ENCODE measurements at places on chromosomes 4 and X.

- DNase-seq = no peak
Measured at GRCh38 chrX:87728024-87728423, 210.4 kb downstream of the KLHL4 start.

DNA sequence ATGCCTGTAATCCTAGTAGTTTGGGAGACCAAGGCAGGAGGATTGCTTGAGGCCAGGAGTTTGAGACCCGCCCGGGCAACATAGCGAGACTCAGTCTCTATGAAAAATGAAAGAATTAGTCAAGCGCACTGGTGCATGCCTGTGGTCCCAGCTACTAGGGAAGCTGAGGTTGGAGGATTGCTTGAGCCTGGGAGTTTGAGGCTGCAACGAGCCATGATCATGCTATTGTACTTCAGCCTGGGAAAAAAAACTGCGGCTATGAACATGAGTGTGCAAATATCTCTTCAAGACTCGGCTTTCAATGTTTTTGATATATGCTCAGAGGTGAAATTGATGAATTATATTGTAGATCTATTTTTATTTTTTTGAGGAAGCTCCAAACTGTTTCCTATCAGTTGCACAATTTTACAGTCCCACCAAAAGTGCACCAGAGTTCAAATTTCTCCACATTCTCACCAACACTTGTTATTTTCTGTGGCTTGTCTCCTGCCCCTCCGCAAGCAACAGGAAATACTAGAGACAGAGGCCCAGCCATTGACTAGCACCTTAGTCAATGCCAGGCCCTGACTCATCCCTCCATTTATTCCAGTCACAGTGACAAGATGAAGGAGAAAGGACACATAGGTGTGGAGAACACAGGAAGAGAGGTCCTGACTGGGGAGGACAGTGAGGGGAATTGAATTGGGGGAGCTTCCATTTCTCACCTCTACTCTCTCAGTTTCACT, 33.1 kb upstream of the ZNF41 start:
- DNase-seq = no peak

DNA sequence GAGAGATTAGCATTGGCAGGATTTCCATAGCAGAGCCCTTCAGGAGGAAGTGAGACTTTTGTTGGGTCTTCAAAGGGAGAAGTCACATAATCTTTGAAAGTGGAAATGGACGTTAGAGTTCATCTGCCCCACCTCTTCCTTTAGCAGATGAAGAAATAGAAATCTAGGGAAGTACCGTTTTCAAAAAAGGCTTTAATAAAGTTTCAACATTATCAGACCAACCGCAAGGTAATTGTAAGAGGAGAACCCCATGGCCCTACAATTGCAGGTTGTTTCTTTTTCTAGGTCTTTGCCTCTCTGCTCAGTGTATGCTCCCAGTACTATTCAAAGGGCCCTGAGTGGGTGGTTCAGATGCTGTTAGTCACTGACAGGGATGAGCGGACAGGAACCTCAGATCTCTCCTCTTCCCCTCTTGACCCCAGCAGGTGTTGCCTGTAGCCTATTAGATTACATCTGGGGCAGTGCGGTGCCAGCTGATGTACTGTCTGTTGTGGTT, 48.6 kb upstream of the AP1S2 start:
- DNase-seq = peak; percentile 21

GRCh38 chr4:146389561-146389960, 132.2 kb downstream of the SLC10A7 start:
- DNase-seq = no peak

DNA sequence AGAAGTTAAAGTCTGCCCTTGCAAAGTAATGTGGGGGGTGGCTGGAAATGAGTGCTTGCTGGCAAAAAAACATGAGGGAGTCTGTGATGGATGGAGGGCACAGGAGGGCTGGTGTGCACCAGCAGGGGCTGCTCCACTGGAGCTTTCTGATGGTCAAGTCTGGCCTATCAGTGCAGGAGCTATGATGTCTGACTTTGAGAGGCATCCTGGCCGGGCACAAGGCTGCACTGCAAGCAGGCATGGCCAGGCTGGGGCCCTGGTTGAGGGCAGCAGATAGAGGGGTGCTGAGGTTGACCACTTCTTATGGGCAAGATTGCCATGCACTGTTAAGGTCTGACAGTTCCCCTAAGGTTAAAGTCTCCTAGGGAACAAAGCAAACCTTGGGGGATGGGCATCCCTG, 1140.2 kb downstream of the FAM133A start:
- DNase-seq = no peak

DNA sequence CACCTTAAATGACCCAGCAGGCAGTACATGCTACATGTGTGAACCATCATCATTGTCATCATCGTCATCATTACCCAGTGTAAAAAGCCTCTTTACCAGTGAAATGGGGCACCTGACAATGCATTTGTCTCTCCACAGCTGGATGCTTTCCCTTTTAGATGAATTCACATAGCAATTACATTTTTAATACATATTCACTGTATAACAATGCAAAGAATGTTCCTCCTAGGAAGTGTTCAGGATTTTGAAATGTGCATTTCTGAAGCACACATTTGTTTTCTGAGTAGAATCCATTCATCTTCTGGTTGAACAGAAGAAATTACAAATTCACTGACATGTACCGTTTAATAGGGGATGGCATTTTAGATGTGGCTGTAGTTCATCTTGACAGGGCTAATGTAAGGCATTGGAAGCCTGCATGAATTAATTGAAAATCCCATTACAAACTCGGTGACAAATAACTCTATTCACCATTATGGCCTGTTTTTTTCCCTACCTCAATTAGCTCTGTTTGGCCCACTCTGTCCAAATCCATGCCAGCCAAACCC, 111.1 kb downstream of the SH3RF1 start:
- no peak for DNase-seq

GRCh38 chrX:79153348-79153747, 8.9 kb downstream of the GPR174 start:
- DNase-seq = no peak

GRCh38 chr4:48899950-48900349, 6.6 kb downstream of the OCIAD2 start:
- no peak for DNase-seq

- DNase-seq = no peak
Measured at GRCh38 chr4:52081216-52081615, 30.1 kb downstream of the SPATA18 start.

GRCh38 chrX:47351706-47352105, 18.7 kb upstream of the ZNF157 start:
- DNase-seq = no peak

DNA sequence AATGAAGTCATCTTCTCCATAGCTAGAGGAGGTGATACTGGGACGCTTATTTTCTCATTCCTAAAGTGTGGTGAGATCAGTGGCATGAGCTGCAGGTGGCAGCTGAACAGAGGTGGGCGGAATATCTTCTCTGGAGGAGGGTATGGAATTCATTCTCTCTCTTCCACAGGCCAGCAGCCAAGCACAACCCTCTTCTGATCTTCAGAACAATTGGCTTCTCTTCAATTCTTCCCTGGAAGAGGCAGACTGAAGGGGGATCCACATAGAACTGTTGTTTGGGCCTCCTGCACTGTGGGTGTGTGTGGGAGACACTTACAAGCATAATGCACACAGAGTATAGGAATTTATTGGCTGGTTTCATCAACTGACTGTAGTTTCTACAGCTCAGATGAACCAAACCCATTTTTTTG, 180.4 kb upstream of the RASGEF1B start:
- peak; percentile 54 for DNase-seq

DNA sequence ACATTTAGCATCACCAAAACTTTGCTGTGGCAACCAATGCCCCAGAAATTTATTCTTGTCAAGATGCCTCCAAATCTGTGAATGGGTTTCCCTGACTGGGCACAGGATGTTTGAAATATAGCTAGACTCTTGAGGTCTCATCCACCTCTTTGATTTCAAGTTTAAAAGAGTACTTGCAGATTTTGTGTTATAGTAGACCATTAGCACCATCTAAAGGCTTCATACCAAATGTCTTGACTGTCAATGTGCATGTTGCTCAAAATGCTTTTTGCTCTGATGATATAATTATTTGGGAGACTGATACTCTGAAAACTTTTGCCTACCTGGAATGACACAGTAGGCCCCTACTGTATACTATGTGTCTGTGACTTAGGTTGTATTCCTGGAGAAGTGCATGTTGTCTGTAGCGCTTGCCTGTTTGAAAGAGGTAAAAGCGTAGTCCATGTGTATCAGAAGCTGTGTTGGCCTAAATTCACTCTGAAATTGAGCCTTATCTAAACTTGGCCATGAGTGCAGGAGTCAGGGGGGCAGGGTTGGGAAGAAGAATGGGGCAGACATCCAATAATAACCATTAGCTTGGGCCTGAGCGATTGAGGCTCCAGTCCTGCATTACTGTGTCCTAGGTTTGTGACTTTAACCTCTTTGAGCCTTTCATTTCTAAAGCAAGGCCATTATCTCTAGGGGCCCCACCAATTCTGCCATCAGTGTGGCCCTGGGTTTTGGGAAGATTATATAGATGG, 33.8 kb downstream of the NDP start:
- DNase-seq = no peak

DNA sequence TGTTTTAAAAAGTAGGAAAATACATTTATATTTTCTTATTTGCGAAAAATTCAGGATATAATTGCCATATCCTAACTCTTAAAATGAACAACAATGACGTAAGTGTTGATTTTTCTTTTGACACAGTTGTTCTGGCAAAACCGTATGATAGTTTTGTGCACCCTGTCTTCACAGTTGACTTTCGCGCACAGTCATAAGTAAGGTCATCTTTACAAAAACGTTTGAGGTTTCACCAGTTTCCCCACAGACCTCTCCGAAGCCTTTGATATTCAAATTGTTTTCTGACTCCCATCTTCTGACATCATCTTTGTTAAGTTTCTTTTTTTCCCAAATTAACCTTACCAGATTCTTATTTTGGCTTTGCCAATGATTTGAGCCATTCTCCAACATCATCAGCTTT, 48.1 kb upstream of the ATXN3L start:
- no peak for DNase-seq

GRCh38 chr4:107017443-107018343, 18.4 kb downstream of the DKK2 start:
- no peak for DNase-seq

DNA sequence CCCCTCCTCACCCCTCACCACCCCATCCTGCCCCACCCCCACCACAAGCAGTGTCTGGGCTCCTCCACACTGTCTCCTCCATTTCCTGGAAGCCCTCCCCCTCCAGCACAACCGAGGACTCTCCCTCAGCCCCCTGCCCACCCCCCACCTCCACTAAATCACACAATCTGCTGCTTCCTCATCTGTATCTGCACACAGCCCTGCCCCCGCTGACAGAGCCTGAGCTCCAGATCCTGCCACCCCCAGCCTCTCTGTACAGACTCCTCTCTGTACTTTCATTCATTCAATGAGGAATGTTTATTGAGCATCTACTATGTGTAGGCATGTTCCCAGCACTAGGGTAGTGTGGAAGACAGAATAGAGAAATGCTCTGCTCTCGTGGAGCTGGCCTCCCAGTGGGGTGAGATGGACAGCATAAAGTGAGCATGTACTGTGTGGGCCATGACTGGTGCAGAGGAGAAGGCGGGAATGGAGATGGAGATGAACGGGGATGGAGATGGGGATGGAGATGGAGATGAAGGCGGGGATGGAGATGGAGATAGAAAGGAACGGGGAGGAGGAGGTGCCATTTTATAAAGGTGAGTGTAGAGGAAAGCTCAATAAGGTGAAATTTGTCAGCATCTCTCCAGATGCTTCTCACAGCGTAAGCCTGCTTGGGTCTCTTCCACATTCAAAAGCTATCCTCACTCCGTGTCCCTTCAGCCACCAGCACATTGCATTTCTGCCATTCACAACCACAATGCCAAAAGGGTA, 2.5 kb upstream of the PPP2R2C start:
- DNase-seq = peak; percentile 2

DNA sequence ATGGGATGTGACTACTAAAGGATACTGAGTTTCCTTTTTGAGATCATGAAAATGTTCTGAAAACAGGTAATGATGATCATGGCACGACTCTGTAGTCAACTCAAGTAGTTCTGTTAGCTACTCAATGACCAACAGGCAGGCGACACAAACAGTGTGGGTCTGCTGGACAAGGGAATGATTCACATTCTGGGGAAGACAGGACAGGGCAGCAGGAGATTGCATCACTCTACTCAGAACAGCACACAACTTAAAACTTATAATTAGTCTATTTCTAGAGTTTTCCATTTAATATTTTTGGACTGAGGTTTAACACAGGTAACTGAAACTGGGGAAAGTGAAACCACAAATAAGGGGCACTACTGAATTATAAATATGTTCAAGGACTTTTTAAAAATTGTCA, 365.2 kb downstream of the PRDM5 start:
- no peak for DNase-seq

DNA sequence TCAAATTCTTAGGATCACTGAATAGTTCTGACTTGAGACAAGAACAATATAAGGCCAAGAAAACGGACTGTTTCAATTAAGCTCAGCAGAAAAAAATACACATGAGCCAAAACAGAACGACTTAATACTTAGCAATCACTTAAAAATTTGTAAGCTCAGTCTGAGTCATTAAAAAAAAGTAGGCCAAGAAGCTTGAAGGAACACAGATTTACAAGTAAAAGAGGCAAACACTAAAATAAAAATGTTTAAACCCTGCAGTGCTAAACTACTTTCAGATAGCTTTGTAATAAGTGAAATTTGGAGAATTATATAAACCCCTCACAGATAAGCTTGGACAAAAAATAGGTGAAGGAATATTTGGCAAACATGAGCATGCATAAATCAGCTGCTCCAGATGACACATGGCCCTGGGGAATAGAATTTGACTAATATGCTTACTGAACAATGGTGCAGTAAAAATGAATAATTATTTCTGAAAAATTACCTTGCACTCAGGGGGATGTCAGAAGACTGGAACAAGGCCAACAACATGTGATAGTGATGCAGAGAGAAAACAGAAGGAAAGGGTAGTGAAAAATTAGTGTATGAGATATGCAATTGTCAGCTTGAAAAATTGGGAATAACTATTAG, 49.6 kb downstream of the LNX1 start:
- no peak for DNase-seq

DNA sequence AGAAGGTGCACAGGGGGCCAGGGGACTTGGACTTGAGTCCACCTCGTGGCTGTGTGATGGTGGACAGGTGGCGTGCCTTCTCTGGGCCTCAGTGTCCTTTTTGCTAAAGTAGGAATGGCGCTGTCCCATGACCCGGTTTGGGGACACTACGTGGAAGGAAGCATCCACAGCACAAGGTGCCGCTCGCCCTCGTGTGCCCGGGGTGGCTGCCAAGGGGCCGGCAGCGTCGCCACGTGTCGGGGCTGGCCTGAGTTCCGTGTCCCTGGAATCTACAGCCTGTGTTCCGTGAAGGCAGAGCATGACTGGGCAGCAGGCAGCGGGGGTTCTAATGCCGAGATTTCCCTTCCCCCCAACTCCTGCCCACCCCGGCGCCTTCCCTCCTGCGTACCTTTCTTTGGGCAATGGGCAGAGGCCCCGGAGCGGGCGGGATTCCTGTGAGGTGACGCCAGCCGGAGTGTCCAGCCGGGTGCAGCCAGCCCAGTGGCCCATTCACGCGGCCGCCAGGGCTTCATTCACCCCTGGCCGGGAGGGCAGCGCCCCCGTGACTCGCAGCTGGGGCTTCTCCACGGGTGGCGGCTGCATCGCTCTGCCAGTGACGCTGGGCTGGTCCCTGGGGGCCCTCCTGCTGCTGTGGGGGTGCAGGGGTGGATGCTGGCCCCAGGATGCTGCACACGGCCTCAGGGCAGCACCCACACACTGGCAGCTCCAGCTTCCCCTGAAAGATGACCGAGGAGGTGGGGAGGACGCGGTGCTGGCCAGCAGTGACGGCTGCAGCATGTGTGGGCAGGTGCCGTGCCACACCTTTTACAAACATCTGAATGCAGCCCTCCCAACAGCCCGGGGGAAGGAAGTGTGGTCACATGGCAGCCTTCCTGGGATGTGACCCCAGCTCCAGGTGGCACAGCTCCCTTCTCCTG, 21.2 kb downstream of the DOK7 start:
- no peak for DNase-seq

Data from activated T-cell treated with anti-CD3 and anti-CD28 coated beads, Interleukin-2, amount 50 U/mL, for 48 hours (primary cell).